ENCODE measurements at places on chromosomes 11 and 22.
A peak's percentile ranks its signal among the peaks of the same experiment; 100 is the strongest.

GRCh38 chr11:95443386-95443785 is 212.4 kb upstream of the SESN3 start:
- no peak for DNase-seq

DNA sequence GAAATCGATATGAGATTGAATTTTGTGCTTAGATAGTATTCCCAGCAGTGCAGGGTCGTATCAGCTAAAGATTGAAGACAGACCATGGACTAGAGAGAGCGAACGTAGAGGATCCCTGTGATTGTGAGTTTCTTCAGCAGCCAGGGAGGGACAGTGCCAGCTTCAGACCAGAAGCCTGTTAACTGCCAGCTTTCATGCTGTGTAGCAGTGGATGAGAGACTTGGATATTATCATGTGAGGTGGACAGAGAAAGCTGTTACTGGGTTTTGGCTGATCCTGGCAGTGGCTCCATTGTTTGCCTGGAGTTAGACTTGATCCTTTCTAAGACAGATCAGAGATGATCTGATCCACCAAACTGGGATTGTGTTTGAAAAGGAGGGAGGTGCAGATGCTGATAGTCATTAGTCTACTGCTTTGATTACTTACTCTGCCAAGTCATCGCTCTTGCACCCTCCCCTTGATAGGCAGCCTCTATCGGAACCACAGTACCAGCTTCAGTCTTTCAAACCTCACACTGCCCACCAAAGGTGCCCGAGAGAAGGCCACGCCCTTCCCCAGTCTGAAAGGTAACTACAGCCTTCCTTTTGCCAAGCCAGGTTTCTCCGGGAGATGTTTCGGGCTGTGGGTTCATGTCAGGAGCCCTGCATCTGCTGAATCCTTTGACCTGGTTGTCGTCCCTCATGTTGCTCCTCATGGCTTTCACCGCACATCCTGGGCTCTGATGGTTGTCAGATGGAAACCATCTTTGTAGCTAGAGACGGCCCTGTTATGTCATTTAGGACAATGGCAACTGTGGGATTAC is 16.2 kb downstream of the MADD start:
- no peak for DNase-seq

- peak; percentile 50 for DNase-seq
These were observed 10.4 kb upstream of the SLCO2B1 start for GRCh38 chr11:75140269-75141138.

DNA sequence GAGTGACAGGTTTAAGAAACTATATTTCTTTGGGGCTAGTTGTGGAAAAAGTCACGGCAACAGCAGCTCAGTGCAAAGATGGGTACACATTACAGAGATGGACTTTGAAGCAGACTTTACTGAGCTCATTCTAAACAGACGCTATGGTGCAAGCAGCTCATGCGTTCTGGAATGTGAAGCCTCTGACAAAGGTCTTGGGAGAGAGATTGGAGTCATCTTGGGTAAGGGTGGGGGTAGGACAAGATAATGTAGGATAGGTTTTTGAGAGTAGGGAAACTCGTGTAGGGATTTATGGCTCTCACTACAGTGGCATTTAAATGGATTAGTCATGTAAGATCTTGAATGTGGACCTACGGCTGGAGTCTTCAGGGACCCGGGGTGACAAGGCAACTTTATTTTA is 36.2 kb upstream of the CLMP start:
- DNase-seq: no peak

- no peak for DNase-seq
These were observed 14.3 kb downstream of the MYO7A start for GRCh38 chr11:77142091-77142975.
